ENCODE measurements at places on chromosomes 7 and 10. TPM values are rescaled to one million over a fixed set of nuclear protein-coding genes. Genes with fewer than 3 reads are reported as not detected.

DNAH11 gene
- total RNA-seq: 2.8 TPM

WIPF3 gene
- 0.50 TPM for total RNA-seq

OR2A1 gene
- total RNA-seq: not detected

GTF2IRD1 gene
- total RNA-seq: 28.3 TPM

STAG3 gene
- 0.96 TPM for total RNA-seq

INMT gene
- total RNA-seq: 164 TPM

All from left lung (tissue), 14 donors.